ENCODE measurements at places on chromosomes 11 and 22. TPM values are rescaled to one million over a fixed set of nuclear protein-coding genes. Genes with fewer than 3 reads are reported as not detected.

GRCh38 chr11:47510209-47510608 is 42.7 kb downstream of the CELF1 start:
- no peak for DNase-seq

The VSIG2 gene
- 1.1 TPM for polyA plus RNA-seq

- DNase-seq: no peak
These were observed 27.9 kb downstream of the GRAP2 start for GRCh38 chr22:39928536-39929520.

DNA sequence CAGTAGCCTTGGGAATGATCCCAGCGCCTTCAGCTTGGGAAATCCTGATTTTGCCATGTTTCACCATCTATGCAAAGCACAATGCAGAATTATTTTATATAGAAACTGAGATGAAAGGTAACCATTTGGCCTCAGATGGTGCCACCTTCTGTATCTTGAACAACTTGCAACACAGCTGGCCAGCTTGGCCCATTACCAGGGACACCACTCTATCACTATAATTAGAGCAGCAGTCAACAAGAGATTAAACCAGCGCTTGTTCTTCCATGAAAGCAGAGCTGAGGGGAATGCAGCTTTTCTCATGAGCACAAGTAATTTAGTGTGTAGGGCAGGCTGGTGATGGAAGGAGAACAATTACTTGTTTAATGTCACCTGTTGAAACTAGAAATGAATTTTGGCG is 6.7 kb upstream of the ZDHHC13 start:
- DNase-seq: peak; percentile 42

The CRYBB2 gene
- 0.49 TPM for polyA plus RNA-seq

The TRPM5 gene
- polyA plus RNA-seq: 4.8 TPM

- no peak for DNase-seq
These were observed 37.6 kb upstream of the GRAMD1B start for GRCh38 chr11:123392431-123392830.

DNA sequence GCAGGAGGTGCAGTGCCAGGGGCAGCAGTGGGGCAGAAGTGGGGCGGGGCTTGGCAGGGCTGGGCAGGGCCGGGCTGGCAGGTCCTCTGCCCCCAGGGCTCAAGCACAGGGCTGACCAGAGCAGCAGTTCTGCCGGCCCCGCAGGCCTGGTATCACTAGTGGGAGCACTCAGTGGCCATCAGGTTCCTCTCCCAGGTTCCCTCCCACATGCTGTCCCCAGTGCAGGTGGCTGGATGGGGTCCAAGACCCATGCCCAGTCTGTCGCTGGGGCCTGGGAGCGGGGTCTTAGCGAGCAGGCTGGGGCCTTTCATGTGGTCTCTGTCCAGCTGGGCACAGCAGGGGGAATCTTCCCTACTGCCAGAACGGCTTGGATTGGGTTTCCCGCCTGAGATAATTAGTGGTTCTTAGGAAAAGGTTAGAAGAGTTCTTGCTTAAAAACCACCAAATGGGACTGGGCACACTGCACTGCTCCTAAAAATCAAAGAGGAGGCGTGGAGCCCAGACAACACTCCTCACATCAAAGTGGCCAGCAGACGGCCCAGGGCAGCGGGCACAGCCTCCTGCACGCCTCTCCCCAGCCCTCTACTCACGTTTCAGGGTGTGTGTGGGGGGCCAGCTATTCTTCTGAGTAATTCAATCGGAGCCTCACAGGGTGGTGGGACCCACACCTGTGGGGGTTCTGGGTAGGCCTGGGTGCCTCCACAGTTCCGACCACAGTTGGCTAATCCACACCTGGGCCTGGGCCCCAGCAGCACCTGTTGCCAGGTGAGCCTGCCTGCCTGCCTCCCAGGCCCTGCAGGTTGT is 45.6 kb downstream of the TPCN2 start:
- no peak for DNase-seq
